ENCODE measurements at places on chromosomes 6 and 20. TPM values are rescaled to one million over a fixed set of nuclear protein-coding genes. Genes with fewer than 3 reads are reported as not detected.

GRCh38 chr6:108168501-108169463, 3.0 kb downstream of the NR2E1 start:
- DNase-seq: peak; percentile 51

The ZC2HC1B gene
- total RNA-seq: not detected

GRCh38 chr6:100899202-100899601, 18.1 kb upstream of the ASCC3 start:
- DNase-seq: no peak

- DNase-seq: no peak
Observed at GRCh38 chr6:35445691-35446090, 6.4 kb upstream of the FANCE start.

DNA sequence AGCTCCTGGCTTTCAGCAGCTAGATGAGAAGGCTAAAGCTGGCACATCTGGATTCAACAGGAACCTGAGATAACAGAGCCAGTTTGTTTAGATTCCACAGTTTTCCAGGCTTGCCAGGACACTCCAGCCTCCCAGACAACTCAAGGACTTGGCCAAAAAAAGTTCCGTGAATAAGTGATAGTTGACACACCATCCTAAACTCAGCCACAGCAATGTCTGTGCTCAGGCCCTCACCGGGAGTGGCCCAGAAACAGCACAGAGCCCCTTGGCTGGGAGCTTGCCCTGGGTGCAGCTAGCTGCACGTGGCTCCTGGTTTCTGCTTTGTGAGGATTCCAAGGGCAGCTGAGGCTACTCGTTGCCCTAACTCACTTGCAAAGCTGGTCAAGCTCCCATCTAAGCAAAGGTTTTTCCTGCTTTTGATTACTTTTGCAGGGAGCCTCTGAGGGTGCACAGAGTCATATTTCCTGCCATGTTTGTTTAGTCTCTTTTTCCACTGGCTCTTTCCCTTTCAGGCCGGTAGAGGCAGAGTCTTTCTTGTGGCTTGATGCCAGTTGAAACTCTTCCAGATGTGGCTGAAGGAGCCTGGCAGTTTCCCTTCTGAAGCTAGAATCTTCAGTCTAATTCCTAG, 118.3 kb upstream of the ECI2 start:
- DNase-seq: peak; percentile 35

Data from mucosa of descending colon (tissue), 3 donors.